ENCODE measurements at places on chromosomes 1 and 21.

GRCh38 chr1:86138746-86139145 is 17.8 kb downstream of the COL24A1 start:
- DNase-seq: no peak

GRCh38 chr1:41540886-41541591 is 56.6 kb upstream of the EDN2 start:
- no peak for DNase-seq

- DNase-seq: no peak
Observed at GRCh38 chr1:7084232-7084894, 299.1 kb downstream of the CAMTA1 start.

GRCh38 chr1:6935361-6935883 is 150.2 kb downstream of the CAMTA1 start:
- DNase-seq: no peak

DNA sequence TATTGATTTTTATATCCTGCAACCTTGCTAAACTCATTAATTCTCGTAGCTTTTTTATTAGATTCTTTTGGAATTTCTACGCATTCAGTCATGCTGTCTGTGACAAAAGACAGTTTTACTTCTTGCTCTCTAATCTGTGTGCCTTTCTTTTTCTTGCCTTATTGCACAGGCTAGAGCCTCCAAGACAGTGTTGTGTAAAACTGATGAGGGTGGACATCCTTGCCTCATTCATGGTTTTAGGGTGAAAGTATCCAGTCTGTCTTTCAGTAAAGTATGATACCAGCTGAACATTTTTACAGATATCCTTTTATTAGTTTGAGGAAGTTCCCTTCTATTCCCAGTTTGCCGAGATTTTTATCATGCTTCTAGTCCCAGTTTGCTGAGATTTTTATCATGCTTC is 133.8 kb downstream of the HS2ST1 start:
- no peak for DNase-seq

GRCh38 chr1:91555821-91556531 is 55.3 kb downstream of the CDC7 start:
- DNase-seq: peak; percentile 66

- DNase-seq: no peak
Observed at GRCh38 chr1:34166191-34166624, 1.2 kb upstream of the CSMD2 start.

DNA sequence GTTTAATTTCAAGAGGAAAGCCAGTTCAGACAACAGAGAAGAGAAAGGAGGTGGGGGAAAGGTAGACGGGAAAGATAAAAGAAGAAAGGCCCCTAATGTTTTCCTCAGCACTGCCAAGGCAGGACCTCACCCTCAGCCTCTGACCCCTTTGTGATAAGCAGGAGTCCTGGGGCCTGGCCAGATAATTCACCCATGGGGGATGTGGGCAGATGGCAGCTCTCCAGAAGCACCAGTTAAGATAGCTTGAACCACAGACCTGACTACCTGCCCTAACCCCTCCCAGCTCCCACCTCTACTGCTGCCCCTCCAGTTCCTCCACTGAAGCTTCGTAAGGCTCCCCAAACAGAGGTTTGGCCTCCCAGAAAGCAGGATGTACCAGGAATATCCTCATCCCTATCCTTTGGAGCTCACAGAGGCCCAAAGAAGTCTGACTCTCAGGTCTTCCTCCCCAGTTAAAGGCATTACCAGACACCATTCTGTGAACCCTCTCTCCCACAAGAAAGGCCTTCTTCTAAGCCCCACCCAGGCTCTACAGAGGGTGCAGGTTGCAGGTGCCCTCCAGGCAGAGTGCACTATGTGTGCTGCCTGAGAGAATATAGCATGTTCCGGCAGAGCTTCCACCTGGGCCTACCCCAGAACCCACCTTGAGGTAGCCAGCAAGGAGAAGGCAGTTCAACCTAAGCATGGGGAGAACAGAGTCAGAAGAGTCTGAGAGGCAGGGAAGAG is 9.2 kb upstream of the SNAPIN start:
- peak; percentile 8 for DNase-seq

GRCh38 chr1:42319128-42319851 is 15.7 kb downstream of the FOXJ3 start:
- no peak for DNase-seq

DNA sequence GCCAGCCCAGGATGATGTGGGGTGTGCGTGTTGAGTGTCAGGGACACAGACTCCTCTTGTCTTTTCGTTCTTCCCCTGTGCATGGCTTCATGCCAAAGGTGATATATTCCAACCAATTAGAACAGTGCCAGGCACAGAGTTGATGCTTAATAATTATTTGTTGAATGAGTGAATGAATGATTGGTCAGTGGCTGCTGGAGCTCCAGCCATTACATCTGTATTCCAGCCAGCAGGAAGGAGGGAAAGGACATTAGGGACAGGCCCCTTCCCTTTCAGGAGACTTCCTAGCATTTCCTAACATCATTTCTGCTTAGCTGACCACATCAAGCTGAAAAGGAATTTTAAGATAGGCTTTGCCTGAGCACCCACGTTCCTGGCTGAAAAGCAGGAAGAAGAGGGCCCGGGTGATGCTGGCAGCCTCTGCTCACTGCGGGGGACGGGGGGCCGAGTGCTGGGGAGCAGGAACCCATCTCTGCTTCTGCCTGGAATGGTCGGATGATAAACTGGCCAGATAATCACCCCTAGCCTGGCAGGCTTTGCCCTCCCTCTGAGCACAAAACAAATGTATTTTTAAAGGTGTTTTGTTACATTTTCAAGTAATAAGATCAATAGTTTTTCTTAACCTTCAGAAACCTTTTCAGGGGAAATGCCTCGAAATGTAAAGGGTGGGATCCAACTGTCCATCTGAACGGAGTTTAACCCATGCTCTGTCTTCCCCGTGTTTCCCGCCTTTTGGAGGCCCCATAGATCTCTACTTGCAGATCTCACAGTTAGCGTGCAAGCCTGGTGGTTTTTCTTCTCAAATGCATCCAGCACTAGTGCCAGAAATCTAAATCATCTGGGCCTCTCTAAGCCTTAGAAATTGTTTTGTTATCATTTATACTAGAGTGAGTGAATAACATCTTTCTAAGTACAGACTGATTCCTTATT is 39.0 kb downstream of the SLC37A1 start:
- no peak for DNase-seq

- DNase-seq: no peak
Observed at GRCh38 chr1:115251856-115252255, 86.2 kb downstream of the NGF start.

GRCh38 chr1:204362984-204363334 is 3.2 kb upstream of the PLEKHA6 start:
- DNase-seq: no peak

GRCh38 chr1:226497991-226498639 is 50.4 kb upstream of the STUM start:
- DNase-seq: no peak

DNA sequence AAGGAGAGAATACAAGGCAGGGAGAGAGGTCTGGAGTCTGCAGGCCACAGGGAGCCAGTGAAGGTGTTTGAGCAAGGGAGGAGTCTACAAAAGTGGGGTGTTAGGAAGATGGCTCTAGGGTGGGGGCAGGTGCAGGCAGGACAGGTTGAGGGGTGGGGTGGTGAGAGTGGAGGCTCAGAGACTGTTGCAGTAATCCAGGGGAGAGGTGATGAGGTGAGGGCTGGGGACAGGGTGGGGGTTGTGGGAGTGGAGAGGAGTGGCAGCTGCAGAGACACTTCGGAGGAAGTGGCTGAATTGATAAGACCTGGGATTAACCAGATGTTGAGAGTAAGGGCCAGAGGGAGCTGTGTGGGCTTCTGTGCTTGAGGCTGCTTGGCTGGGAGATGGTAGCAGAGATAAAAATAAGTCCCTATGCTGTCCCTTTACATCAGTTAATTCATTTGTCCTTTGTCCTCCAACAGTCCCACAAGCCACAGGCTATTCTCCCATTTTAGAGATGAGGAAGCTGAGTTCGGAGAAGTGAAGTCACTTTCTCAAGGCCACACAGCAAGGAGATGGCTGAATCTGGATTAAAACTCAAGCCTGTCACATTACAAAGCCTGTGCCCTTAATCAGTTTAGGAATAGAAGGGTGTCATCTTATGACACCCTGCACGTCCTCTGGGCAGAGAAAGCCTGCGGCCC is 54.8 kb upstream of the SYNC start:
- DNase-seq: no peak

GRCh38 chr1:48031676-48032075 is 34.5 kb upstream of the TRABD2B start:
- no peak for DNase-seq

- no peak for DNase-seq
Observed at GRCh38 chr1:27931184-27931583, 3.6 kb upstream of the SMPDL3B start.

DNA sequence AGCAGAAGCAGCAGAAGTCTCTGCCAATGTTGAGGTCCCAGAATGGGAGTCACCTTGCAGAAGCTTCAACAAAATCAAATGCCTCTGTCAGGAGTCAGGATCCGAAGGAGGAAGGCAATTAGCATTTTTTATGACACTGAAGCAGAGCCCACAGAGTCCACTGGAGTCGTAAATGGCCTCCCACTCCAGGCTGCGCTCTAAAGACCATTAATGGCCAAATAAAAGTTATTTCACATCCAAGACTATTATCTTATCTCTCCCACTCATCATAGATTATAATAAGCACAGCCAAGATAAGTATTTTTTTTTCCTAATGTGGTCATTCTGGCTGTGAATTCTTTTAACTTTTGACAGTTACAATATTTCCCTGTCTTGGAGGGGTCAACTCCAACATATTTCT is 191.1 kb upstream of the C8B start:
- no peak for DNase-seq

DNA sequence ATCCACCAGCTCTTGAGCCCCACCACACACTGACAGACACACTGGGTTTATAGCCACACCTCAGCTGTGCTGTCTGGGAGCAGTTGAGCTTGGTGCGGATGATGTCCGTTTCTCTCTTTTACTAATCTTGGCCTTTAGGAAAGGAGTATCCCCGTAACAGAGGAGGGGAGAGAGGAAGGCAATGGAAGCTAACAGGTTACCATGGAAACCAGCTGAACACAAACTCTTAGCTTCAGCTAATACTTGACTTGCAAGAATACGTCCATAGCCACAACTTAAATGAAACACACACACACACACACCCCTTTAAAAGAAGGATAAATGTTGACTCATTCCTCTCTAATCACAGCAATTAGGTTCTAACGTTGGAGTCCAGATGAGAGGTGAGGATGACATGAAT is 28.0 kb upstream of the LRRN2 start:
- DNase-seq: no peak
